Activated T-cell treated with anti-CD3 and anti-CD28 coated beads, Interleukin-2, amount 50 U/mL, for 72 hours (primary cell): ENCODE measurements at places on chromosomes 4 and X. TPM values are rescaled to one million over a fixed set of nuclear protein-coding genes. Genes with fewer than 3 reads are reported as not detected.
A peak's percentile ranks its signal among the peaks of the same experiment; 100 is the strongest.

Gene EREG
- not detected for total RNA-seq

Gene UVSSA
- 23.0 TPM for total RNA-seq

Gene ATP1B4
- not detected for total RNA-seq

- H3K27me3 ChIP-seq, result no peaks in the 10 kb centered on the region
- peak; percentile 49 for DNase-seq
- H3K4me3 ChIP-seq, result peak overlapping the region; percentile 99
- H3K27ac ChIP-seq, result peak overlapping the region; percentile 100
Measured at GRCh38 chr4:77821775-77822174, 2.6 kb upstream of the CNOT6L start.

DNA sequence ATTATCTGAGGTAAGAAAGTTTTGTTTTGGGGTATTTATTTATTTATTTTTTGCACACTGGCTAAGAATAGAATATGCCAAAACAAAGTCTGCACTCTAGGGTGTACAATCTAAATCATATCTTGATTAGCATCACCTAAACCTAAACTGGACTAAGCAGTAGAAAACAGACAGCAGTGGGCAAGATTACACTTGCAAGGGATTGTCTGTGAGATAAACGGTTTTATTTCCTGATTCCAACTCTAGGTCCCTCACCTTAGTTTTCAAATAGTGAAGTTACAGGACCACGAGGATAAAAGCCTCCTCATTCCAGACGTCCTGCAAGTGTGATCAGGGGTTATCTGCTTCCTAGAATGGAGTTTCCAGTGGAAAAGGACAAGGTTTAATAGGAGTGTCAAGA lies 86.1 kb downstream of the SH3RF1 start:
- no peak for DNase-seq
- no peaks in the 10 kb centered on the region for H3K4me1 ChIP-seq
- no peaks in the 10 kb centered on the region for H3K36me3 ChIP-seq

DNA sequence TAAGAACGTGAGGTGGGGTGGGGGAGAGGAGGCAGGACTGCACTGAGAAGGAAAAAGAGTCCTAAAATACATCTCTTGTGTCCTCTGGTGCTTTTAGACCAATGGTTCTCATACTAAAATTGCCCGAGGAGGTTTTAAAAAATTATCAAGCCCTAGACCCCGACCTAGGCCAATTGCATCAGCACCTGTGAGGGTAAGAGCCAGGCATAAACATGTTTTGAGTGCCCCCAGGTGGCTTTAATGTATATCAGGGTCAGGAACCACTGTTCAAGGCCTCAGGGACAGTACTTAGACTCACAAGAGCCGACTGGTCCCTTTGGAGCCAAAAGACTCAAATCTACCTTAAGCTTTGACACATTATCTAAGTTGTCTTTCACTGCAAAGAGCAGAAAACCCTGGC lies 37.5 kb upstream of the TMEM150C start:
- DNase-seq, result no peak
- no peak overlapping the region for H3K4me3 ChIP-seq

DNA sequence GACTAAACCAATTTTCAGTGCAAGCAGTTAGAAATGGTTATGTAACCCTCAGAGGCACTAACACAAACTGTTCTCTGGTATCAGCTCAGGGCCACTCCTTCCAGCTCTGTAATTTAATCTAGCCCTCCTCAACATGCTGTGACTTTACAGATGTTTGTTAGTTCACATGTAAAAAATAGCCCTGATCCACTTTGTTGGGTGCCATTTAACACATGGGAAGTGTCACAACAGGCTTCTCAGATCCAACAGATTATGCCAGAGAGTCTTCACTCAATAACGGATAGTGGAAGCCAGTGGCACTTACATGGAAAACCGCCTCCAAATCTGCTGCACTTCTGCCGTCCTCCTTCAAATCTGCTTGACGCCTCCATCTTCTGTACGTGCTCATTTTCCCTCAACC lies 51.6 kb downstream of the ATP8A1 start:
- H3K27ac ChIP-seq, result no peak overlapping the region
- peaks cover 20% of the 10 kb centered on the region for H3K36me3 ChIP-seq
- no peak for DNase-seq
- no peak overlapping the region for H3K4me3 ChIP-seq
- H3K27me3 ChIP-seq, result no peaks in the 10 kb centered on the region

DNA sequence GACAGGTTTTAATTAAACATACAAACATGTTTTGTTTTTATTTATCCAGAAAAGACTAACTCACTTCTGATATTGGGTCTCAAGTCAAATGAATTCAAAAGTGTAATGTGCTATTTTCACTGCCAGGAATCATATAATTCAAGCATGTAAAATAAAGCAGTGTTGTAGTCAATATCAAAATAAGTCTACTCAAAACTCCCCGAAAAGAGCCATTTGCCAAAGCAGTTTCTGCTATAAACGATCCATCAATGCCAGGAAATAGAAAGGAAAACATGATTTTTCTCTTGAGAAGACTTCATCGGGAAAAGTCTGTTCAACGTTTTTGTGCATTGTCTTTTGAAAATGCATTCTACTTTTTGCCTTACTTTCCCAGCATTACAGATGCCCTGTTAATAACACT lies 633.3 kb downstream of the FAT4 start:
- H3K27ac ChIP-seq, result no peak overlapping the region
- DNase-seq, result no peak
- H3K36me3 ChIP-seq, result no peaks in the 10 kb centered on the region
- no peak overlapping the region for H3K4me3 ChIP-seq
- H3K4me1 ChIP-seq, result no peaks in the 10 kb centered on the region

GRCh38 chr4:138217567-138217966 lies 24.6 kb downstream of the SLC7A11 start:
- H3K4me3 ChIP-seq, result no peak overlapping the region
- H3K4me1 ChIP-seq, result no peaks in the 10 kb centered on the region
- no peak for DNase-seq
- no peaks in the 10 kb centered on the region for H3K27me3 ChIP-seq
- H3K27ac ChIP-seq, result no peak overlapping the region

DNA sequence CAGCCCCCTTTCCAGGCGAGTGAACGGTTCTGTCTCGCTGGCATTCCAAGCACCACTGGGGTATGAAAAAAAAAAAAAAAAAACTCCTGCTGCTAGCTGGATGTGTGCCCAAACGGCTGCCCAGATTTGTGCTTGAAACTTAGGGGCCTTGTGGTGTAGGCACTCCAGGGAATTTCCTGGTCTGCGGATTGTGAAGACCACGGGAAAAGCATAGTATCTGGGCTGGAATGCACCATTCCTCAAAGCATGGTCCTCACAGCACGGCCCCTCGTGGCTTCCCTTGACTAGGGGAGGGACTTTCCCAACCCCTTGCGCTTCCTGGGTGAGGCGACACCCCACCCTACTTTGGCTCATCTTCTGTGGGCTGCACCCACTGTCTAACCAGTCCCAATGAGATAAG lies 516.8 kb upstream of the FAM241A start:
- no peaks in the 10 kb centered on the region for H3K27me3 ChIP-seq
- H3K4me1 ChIP-seq, result no peaks in the 10 kb centered on the region
- H3K4me3 ChIP-seq, result no peak overlapping the region

GRCh38 chr4:11565213-11565612 lies 136.5 kb upstream of the HS3ST1 start:
- no peaks in the 10 kb centered on the region for H3K36me3 ChIP-seq
- H3K4me1 ChIP-seq, result peaks cover 13% of the 10 kb centered on the region
- no peaks in the 10 kb centered on the region for H3K27me3 ChIP-seq
- H3K27ac ChIP-seq, result no peak overlapping the region
- DNase-seq, result no peak
- H3K4me3 ChIP-seq, result no peak overlapping the region

DNA sequence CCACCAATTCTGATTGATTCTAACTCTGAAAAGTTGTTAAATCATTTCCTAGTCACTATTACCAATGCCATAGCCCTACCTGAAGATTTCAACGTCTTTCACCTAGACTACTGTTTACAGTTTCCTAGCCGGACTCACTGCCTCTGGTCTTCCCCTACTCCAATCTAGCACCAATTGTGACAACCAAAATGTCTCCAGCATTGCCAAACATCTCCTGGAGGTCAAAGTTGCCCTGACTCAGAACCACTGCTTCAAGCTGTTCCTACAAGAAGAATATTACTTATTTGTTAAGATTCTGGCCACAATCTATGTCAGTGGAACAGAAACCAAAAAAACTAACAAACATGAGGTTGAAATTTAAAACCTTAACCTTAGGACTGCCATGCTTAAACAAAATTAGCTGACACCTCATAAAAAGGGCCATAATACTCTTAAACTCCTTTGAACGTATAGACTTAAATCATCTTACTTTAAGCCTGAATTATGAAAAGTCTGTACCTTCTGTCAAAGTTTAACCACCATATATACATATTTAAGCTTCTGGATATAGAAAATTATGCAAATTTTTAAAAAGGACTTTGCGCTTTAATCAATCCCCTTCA lies 2.1 kb downstream of the PDS5A start:
- peak overlapping the region; percentile 95 for H3K4me3 ChIP-seq
- no peaks in the 10 kb centered on the region for H3K27me3 ChIP-seq
- peaks cover 8% of the 10 kb centered on the region for H3K36me3 ChIP-seq
- H3K27ac ChIP-seq, result peak overlapping the region; percentile 97
- no peak for DNase-seq

- H3K27ac ChIP-seq, result no peak overlapping the region
- peaks cover 6% of the 10 kb centered on the region for H3K4me1 ChIP-seq
- H3K27me3 ChIP-seq, result no peaks in the 10 kb centered on the region
- H3K4me3 ChIP-seq, result no peak overlapping the region
Measured at GRCh38 chr4:27635936-27636913, 775.6 kb downstream of the STIM2 start.

DNA sequence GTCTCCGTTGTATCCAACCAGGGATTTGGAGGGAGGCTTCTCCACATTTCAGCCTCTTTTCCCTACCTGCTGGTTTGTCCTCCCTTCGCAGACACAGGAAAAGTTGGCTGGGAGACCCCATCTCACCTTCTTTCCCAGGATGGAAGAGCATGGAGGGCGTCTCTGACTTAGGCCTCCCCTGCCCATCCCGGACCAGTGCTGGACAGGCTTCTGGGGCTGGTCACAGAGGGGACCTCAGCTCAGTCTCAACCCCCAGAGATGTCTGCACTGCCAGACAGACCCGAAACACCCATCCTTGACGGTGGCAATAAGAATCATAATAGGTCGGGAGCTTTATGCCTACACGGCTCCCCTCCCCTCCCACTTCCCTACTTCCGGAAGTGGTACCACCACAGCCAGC lies 1.6 kb downstream of the WFS1 start:
- H3K4me3 ChIP-seq, result peak overlapping the region; percentile 80
- no peaks in the 10 kb centered on the region for H3K36me3 ChIP-seq
- no peak for DNase-seq
- peaks cover 5% of the 10 kb centered on the region for H3K4me1 ChIP-seq
- H3K27ac ChIP-seq, result no peak overlapping the region

- H3K4me3 ChIP-seq, result no peak overlapping the region
- no peaks in the 10 kb centered on the region for H3K27me3 ChIP-seq
- no peaks in the 10 kb centered on the region for H3K4me1 ChIP-seq
- DNase-seq, result no peak
- no peak overlapping the region for H3K27ac ChIP-seq
- H3K36me3 ChIP-seq, result peaks cover 32% of the 10 kb centered on the region
Measured at GRCh38 chr4:106149026-106149425, 167.0 kb downstream of the TBCK start.
